ENCODE measurements at places on chromosomes 5 and 9.

DNA sequence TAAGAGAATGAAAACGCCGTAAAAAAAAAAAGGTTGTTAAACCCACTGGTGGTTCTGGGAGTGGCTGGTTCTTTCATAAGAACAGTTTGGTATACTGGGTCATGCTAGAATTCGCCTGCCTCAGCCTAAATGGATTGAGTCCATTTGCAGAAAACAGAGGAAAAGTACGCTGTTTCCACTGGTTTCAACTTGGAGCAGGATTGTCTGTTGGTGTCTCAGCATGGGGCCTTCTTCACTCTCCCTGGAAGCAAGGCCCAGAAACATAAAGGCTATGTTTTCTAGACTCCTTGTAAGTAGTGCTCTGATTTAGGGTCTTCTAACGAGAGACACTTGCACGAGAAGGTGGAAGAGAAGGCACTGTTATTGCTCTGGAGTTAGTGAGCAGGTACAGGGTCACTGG is 116.9 kb upstream of the MTAP start:
- no peak for DNase-seq

- DNase-seq: no peak
Observed at GRCh38 chr9:105242557-105242956, 1.9 kb upstream of the SLC44A1 start.

DNA sequence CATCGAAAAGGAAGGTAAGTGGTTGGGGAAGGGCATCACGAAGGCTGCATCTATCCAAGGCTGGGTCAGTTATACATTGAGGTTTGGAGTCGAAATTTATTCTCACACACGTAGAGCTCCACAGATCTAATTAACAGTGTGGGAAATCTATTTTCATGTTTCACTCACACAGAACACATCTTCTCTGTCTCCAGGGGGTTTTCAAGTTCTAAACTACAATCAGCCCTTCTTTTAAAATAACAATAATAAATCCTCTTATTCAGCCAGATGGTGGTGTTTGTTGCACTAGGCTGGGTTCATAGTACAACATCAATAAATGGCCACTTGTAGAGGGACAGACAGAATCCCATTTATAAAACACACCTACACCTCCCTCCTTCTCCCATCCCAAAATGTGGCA is 174.5 kb upstream of the KLF9 start:
- DNase-seq: no peak

DNA sequence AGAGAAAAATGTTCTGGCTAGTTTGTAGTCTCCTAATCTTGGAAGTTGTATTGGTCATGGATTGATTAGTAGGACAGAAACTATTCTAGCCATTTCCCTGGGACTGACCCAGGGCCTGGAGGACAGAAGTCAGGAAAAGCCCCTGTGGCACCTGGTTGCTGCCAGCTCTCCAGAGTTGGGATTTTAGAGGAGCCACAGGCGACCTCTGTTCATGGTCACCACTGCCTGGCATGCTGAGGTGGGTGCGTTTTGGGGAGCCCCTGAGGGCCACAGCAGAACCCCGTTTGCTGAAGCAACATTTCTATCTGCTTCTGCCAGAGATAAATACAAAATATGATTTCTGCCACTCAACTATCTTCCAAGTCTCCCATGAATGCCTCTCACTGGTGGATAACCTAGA is 7.6 kb upstream of the MAPK9 start:
- no peak for DNase-seq

GRCh38 chr5:124860291-124860655 is 113.8 kb upstream of the ZNF608 start:
- DNase-seq: no peak

DNA sequence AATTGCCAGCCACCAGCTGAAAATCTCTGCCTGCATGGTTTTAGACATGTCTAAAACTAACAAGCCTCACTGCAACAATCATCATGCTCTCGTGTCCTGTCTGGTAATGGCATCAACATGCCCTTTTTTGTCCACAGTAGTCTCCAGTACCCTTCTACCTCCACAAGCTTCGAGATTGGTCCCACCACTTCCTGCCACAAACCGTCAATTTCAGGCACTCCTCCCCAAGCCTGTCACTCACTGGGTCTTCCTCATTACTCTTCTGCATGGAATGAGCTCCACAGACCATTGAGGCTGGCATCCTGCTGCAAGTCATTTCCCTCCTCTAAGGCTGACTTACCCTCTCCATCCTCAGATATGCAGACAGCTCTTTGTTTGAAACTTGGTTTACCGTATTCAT is 9.0 kb downstream of the LPAR1 start:
- DNase-seq: no peak

- no peak for DNase-seq
Observed at GRCh38 chr5:176171171-176171760, 67.0 kb upstream of the SIMC1 start.

- DNase-seq: no peak
Observed at GRCh38 chr5:122908662-122909061, 63.2 kb downstream of the SNX24 start.

DNA sequence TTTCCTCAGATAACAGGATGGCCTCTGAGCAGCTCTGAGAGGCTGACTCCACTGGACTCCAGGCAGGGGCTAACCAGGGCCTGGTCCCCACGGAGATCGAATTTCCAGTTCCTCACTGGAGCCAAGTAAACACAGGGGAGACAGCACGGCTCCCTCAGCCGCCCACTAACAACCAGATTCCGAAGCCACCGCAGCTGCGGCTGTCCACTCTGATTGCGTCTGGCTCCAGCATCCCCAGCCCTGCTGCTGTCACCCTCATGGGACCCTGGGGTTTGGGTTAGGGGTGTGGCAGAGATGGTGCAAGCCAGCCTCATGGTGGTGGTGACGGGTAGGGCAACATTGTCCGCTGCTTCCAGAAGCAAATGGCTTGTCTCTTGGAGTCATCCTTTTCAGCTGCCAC is 172.6 kb downstream of the RGS3 start:
- DNase-seq: no peak

GRCh38 chr9:120643061-120643460 is 63.1 kb upstream of the CDK5RAP2 start:
- DNase-seq: no peak

GRCh38 chr5:17187786-17188170 is 29.7 kb upstream of the BASP1 start:
- DNase-seq: no peak

DNA sequence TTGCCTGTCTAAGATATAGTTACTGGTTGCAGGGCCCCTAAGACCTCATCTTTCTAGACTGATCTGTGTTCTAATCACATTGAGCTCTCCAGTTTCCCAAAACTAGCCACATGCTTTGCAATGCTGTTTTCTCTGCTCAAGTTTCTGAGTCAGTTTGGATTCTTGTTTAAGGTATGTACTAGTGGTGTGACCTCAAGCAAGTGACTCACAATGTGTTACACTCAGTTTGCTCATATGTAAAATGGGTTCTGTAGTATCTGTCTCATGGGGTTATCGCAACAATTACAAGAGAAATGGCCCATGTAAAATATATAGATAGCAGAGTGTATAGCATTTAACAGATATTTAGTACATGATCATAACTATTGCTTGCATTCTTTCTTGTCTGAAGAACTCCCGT is 153.1 kb upstream of the ELL2 start:
- DNase-seq: no peak

- no peak for DNase-seq
Observed at GRCh38 chr9:131138676-131139075, 13.3 kb downstream of the NUP214 start.

DNA sequence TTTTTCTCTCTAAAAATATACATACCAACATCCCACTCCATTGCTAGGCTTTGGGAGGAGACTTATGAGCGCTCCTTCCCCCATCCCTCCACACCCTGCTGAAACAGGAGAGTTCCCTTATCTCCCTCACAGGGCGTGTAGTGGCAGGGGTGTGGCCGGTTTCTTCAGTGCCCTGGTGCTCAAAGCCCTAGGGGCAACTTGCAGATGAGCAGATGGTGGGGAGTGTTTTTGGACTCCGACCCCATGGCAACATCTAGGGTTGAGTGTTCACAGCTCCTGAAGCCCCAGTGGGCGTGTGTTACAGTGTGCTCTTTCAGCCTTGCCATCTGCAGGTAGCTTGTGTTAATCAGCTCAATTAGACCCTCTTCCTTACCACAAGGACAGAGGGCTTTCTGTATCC is 409.5 kb downstream of the MAT2B start:
- DNase-seq: no peak

DNA sequence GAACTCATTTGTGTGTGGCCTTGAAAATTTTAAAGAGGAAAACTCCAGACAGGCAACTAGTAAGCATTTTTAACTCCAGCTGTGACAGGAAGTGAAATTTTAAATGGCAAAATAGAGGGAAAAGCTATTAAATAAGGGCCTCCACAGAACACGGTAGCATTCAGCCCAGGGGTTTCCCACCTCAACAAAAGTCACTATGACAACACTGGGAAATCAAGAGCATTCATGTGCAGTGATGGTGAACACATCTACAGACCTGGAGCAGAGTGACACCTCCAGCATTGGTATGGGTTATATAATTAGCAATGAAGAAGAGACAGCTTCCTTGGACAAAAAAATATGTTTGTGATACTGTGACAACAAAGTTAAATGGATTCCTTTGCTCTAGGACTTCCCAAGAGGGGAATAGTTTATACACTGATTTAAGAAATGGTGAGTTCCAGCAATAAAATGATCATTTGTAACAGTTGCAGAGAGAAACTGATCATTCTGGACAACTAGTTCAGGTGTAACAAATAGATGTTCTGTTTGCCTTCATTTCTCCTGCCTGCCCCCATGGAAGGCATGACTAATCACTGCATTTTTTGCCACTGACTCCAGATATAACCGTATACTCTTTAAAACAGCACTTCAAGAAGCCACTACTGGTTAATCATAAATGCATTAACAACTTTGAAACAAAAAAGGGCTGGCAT is 93.3 kb upstream of the SLC44A1 start:
- DNase-seq: no peak

DNA sequence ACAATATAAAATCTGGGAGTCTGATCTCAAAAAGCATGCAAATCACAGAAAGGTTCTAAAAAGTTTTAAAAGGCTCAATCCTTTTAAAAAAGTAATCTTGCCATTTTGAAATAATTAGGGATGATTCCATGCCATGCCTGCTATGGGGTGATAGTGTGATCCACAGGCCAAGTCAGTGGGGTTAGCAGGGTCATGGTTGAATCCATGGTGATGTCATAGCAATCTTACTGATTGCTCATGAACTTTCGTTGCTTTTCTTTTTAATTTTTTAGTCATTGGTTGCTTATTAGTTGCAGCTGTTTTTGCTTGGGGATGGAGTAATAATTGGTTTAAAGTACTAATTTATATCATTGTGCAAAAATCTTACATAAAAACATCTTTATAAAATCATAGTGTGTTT is 485.0 kb downstream of the ENC1 start:
- no peak for DNase-seq

GRCh38 chr5:89849830-89850512 is 559.6 kb downstream of the CETN3 start:
- DNase-seq: no peak

DNA sequence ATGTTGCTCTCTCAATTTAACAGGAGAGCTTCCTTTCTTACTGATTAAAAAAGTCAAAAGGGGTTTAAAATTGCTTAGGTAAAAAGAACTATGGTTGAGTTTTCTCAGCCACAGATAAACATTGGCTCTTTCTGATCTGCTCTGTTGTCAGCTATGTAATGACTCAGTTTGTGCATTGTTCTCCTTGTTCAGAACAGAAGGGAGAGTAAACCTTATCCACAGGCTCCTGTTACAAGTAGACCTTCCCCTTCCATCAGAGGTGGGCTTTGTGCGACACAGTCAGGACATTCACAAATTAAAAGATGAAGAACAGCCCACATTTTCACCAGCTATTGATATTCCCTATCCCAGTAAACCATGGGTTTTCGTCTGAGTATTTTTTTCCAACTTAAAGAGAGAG is 236.3 kb upstream of the SEMA6A start:
- no peak for DNase-seq

DNA sequence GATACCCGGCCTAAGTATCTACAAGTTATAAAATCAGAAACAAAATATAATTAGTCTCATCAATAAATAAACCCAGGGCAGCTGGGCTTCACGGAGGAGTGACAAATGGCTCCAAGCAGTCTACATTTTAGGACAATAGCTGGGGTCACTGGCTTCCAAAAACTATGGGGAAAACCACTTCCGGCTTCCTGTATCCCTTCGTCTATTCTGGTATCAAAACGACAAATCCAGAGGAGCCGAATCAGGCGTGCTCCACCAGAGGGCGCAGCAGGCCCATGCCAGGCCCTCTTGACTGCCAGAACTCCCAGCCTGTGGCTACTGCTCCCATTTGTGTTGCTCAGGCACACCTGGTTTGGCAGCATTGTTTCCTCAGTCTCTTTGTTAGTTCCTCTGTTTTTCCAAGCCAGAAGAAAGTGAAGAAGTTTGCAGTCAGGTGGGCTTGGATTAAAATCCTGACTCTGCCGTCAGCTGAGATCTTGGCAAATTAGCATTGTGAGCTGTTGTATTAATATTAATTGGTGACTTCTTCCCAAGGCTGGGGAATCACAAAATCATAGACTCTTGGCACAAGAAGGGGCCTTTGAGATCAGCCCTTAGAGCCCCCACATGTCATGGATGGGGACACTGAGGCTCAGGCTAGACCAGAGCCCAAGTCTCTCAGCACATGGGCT is 11.6 kb upstream of the RAB14 start:
- DNase-seq: peak; percentile 85

DNA sequence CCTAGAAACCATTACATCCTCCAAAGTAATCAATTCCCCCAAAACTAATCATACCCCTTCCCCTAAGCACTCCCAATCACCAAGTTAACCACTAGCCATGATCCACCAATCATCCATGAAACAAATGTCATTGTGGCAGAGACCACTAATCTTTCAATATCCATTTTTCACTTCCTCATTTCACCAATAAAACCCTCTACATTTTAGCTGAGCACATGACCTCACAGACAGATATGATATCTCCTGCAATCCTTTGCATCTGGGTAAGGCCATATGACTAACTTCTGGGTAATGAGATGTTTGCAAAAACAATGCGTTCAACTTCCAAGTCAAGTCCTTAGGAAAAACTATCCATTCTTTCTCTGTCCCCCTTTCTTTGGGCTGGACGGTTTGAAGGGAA is 20.7 kb downstream of the OR2S2 start:
- DNase-seq: no peak

DNA sequence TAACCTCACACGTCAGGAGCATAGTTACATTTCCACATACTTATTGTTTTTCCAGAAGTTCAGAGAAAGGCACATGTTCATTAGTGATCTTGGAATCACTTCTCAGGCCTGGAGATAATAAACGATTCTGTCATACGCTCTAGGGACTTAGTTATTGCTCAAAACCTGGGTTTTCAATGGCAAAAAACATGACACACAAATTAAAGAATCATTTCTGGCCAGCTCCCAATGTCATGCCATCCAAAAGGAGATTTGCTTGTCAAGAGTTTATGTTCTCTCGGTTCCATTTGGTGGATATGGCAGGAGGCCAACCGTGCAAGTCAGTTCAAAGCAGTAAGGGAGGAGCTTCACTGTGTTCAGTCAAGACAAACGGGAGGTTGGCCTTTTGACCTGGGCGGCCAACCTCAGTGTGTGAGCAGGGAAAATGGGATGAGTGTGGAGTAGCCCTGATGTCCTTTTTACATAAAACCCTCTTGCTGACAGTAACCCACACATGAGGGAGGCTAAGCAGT is 123.4 kb downstream of the NXNL2 start:
- peak; percentile 58 for DNase-seq

- no peak for DNase-seq
Observed at GRCh38 chr9:124593651-124594058, 86.5 kb upstream of the NR5A1 start.
